ENCODE measurements at places on chromosomes 4 and X.

DNA sequence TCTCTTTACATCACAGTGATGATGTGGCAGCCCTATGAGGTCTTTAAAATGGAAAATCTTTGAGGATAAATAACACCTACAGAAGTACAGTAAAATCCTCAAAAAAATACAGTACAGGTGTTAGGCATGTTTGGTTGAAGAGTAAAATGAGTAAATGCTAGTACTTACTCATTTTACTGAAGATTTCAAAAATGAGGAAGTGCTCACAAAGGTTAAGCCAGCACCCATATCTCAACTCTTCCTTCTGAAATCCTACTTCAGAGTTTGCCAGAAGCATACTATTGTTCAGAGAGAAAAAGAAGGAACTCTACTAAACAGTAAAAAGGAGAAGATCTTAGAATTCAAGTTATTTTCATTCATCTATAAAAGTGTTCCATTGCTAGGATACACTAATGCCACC lies 130.9 kb downstream of the CBR4 start:
- H3K27me3 ChIP-seq: no peaks in the 10 kb centered on the region
- no peak overlapping the region for H3K4me3 ChIP-seq
- peaks cover 25% of the 10 kb centered on the region for H3K4me1 ChIP-seq
- H3K36me3 ChIP-seq: peaks cover 29% of the 10 kb centered on the region

GRCh38 chr4:174252412-174252811 lies 31.1 kb downstream of the FBXO8 start:
- no peak overlapping the region for H3K27ac ChIP-seq
- peaks cover 5% of the 10 kb centered on the region for H3K36me3 ChIP-seq
- no peak overlapping the region for H3K4me3 ChIP-seq
- H3K4me1 ChIP-seq: peaks cover 5% of the 10 kb centered on the region

- DNase-seq: no peak
- no peak overlapping the region for H3K4me3 ChIP-seq
- no peaks in the 10 kb centered on the region for H3K27me3 ChIP-seq
- no peak overlapping the region for H3K27ac ChIP-seq
These were observed 163.2 kb downstream of the FRAS1 start for GRCh38 chr4:78220283-78220682.

DNA sequence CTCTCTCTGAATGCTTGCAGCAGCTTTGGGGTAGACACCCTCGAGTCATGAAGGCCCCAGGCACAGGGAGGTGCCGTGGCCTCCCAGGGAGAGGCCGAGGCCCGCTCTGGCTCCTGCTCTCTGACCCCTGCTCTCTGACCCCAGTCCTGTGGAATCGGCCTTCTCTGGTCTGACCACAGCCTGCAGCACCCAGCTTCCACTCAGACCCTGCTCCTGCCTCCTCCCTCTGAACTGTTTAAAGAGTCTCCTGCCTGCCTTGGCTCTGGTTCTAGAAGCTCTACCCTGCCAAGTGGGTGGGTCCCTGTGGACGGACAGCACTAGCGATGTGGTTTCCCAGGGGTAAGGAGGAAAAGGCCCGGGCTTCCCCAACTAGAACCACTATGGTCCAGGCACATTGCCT lies 78.2 kb upstream of the TMEM150C start:
- peaks cover 8% of the 10 kb centered on the region for H3K36me3 ChIP-seq
- H3K4me1 ChIP-seq: peaks cover 3% of the 10 kb centered on the region
- no peak overlapping the region for H3K27ac ChIP-seq
- H3K4me3 ChIP-seq: no peak overlapping the region
- DNase-seq: no peak

DNA sequence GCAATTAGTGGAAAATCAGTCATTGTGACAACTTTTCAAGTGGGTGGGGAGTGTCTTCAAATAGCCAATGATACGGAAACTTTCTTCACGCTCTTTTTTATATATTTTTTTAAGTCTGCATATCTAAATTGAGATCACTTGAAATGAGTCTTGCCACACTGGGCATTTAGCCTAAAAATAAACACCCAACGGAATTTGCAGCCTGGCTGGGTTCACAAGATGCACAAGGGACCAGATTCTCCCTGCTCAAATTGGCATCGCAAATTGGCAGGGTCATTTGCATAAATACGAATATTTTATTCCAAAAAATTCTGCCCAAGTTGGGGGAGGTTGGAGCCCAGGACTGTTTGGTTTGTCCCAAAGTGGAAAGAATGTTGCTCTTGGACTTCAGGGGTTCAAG lies 87.6 kb downstream of the LIMCH1 start:
- H3K4me1 ChIP-seq: peaks cover 19% of the 10 kb centered on the region
- H3K27me3 ChIP-seq: no peaks in the 10 kb centered on the region
- H3K4me3 ChIP-seq: no peak overlapping the region
- H3K27ac ChIP-seq: no peak overlapping the region
- no peak for DNase-seq

DNA sequence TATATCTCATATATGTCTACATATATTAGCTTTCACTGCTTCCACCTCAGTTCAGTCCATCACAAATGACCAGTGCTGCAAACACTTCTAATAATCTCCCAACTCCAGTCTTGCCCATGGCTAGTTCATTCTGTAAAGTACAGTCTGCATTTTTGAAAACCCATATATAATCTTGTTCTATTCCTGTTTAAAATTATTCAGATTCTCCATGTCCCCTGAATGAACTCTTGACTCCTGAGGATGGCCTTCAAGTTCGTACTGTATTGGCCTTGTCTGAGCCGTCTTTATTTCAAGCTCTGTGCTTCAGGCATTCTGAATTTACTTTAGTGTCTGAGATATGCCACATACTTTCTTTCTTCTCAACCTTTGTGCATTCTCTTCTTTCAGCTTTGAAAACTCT lies 84.7 kb downstream of the PTPN13 start:
- H3K4me3 ChIP-seq: no peak overlapping the region
- H3K36me3 ChIP-seq: peaks cover 19% of the 10 kb centered on the region
- H3K27me3 ChIP-seq: no peaks in the 10 kb centered on the region
- H3K27ac ChIP-seq: no peak overlapping the region
- no peak for DNase-seq
- H3K4me1 ChIP-seq: peaks cover 13% of the 10 kb centered on the region

GRCh38 chrX:129403974-129404669 lies 119.2 kb downstream of the SMARCA1 start:
- peaks cover 9% of the 10 kb centered on the region for H3K36me3 ChIP-seq
- H3K27ac ChIP-seq: peak overlapping the region; percentile 19
- no peak overlapping the region for H3K4me3 ChIP-seq
- peaks cover 11% of the 10 kb centered on the region for H3K4me1 ChIP-seq

DNA sequence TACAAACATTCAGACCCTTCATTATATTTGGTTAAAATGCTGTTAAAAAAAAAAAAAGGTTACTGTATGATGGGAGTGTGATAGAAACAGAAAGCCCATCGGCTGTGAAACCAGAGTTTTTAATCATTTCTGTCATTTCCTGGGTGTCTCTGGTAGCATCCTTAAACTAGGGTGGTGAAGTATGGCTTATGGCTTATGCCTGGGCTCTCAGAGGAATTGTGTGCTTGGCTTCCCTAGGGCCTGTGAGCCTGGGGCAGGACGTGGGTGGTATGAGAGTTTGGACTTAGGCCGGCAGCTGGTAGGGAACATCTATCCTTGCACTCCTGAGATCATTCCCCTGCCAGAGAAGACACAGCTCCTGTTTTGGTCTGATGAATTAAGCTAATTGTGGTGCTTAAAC lies 52.2 kb downstream of the DCUN1D4 start:
- H3K36me3 ChIP-seq: peaks cover 14% of the 10 kb centered on the region
- no peak overlapping the region for H3K4me3 ChIP-seq
- DNase-seq: no peak

GRCh38 chrX:149760965-149761364 lies 12.9 kb upstream of the HSFX1 start:
- no peak overlapping the region for H3K27ac ChIP-seq
- no peaks in the 10 kb centered on the region for H3K36me3 ChIP-seq
- no peak for DNase-seq
- peaks cover 2% of the 10 kb centered on the region for H3K27me3 ChIP-seq

- no peak for DNase-seq
- no peaks in the 10 kb centered on the region for H3K4me1 ChIP-seq
- no peaks in the 10 kb centered on the region for H3K36me3 ChIP-seq
- H3K27me3 ChIP-seq: no peaks in the 10 kb centered on the region
- H3K4me3 ChIP-seq: no peak overlapping the region
These were observed 83.0 kb downstream of the MAMLD1 start for GRCh38 chrX:150446151-150446550.

DNA sequence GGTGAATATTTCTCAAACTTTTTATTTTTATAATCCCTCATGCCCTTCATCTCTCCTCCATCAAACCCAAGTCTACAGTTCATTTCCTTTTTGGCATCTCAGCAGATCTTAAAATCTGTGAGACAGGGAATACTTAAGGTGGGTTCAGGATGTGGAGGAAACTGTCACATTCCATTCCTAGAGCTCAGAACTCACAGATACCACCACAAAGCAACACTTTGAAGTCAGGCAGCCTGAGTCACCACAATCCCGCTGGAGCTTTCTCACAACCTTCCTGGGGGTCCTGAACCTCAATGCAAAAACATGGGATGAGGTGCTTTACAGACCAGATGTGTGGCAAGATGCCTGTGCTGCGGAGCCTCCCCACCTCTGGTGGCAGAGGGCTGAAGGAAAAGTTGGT lies 63.2 kb downstream of the HHIP start:
- peaks cover 27% of the 10 kb centered on the region for H3K4me1 ChIP-seq
- H3K27ac ChIP-seq: no peak overlapping the region
- peaks cover 10% of the 10 kb centered on the region for H3K27me3 ChIP-seq
- DNase-seq: no peak

- DNase-seq: no peak
- H3K4me3 ChIP-seq: no peak overlapping the region
- H3K27me3 ChIP-seq: no peaks in the 10 kb centered on the region
- peaks cover 21% of the 10 kb centered on the region for H3K4me1 ChIP-seq
- H3K27ac ChIP-seq: peak overlapping the region; percentile 32
These were observed 137.3 kb upstream of the FTHL17 start for GRCh38 chrX:31209005-31209628.

GRCh38 chr4:60088807-60089486 lies 1111.2 kb upstream of the ADGRL3 start:
- H3K27ac ChIP-seq: no peak overlapping the region
- no peak for DNase-seq
- H3K4me3 ChIP-seq: no peak overlapping the region
- no peaks in the 10 kb centered on the region for H3K36me3 ChIP-seq
- no peaks in the 10 kb centered on the region for H3K4me1 ChIP-seq
- H3K27me3 ChIP-seq: no peaks in the 10 kb centered on the region

DNA sequence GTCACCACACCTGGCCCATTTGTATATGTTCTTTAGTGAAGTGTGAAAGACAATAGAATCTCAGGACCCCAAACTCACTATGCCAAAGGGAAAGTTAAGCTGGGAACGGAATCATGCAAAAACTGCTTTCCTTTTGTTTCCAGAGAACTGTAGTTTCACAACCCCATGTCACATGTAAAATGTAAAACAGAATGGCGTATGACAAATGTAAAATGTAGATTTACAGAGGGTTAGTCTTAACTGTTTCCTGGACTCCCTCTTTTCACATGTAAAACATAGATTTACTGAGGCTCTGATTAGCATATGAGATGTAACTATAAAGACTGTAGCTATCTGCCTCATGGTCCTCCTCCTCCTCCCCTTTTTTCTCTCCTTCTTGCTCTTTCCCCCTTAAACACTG lies 66.3 kb downstream of the ABLIM2 start:
- no peak overlapping the region for H3K27ac ChIP-seq
- H3K36me3 ChIP-seq: peaks cover 17% of the 10 kb centered on the region

GRCh38 chr4:88818631-88819470 lies 121.2 kb upstream of the NAP1L5 start:
- no peak for DNase-seq
- H3K27me3 ChIP-seq: no peaks in the 10 kb centered on the region
- no peaks in the 10 kb centered on the region for H3K36me3 ChIP-seq
- H3K4me1 ChIP-seq: peaks cover 73% of the 10 kb centered on the region

GRCh38 chr4:63583007-63583406 lies 826.2 kb downstream of the TECRL start:
- H3K4me3 ChIP-seq: no peak overlapping the region
- H3K4me1 ChIP-seq: peaks cover 2% of the 10 kb centered on the region
- DNase-seq: no peak
- no peaks in the 10 kb centered on the region for H3K27me3 ChIP-seq
- no peaks in the 10 kb centered on the region for H3K36me3 ChIP-seq

DNA sequence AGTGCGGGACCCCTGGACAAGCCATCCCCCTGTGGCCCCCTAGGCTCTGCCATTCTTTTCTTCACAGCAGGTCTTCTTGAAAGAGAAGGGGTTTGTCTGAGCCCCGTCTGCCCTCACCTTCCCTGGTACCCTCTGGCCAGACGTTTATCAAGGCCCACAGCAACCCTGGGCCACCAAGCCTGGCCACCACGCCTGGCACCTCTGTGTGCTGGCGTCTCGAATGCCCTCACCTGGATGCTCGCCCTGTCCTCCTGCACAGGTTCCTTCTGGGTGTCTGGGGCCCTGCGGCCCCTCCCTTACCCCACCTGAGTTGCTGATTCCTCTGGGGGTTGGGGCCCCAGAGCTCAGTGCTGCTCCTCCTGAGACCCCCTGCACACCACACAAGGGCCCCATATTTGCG lies 25.1 kb downstream of the ADRA2C start:
- no peak overlapping the region for H3K4me3 ChIP-seq
- H3K36me3 ChIP-seq: no peaks in the 10 kb centered on the region
- H3K4me1 ChIP-seq: no peaks in the 10 kb centered on the region
- H3K27ac ChIP-seq: no peak overlapping the region
- no peak for DNase-seq

- H3K4me1 ChIP-seq: peaks cover 16% of the 10 kb centered on the region
- H3K27ac ChIP-seq: peak overlapping the region; percentile 86
- no peak overlapping the region for H3K4me3 ChIP-seq
- H3K36me3 ChIP-seq: no peaks in the 10 kb centered on the region
- no peaks in the 10 kb centered on the region for H3K27me3 ChIP-seq
- no peak for DNase-seq
These were observed 92.8 kb downstream of the AMELX start for GRCh38 chrX:11386001-11386523.

- H3K27ac ChIP-seq: no peak overlapping the region
- no peaks in the 10 kb centered on the region for H3K36me3 ChIP-seq
- no peak overlapping the region for H3K4me3 ChIP-seq
- H3K4me1 ChIP-seq: peaks cover 3% of the 10 kb centered on the region
- H3K27me3 ChIP-seq: no peaks in the 10 kb centered on the region
These were observed 293.1 kb downstream of the TENM3 start for GRCh38 chr4:182536221-182536811.

Measured in mesothelial cell of epicardium (in vitro differentiated cells).